ENCODE measurements at places on chromosomes 3 and 15.

- DNase-seq = no peak
Measured at GRCh38 chr3:43760938-43761337, 70.2 kb downstream of the ABHD5 start.

DNA sequence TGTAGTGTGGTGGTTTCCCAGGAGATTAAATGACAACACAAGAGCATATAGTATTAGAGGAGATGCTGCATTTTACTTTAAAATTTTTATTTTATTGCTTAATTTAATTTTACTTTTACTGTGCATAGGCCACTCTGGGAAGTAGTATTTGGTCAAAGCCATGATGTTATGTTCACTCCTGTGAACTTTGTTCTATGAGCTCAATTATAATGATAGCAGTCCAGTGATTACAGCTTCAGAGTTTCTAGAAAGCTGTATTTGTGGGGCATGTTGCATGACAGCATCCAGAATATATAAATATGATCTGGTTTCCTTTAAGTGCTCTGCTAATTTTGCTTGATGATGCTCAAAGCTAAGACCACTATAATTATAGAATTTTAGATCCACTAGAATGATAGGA is 338.6 kb downstream of the NSUN3 start:
- no peak for DNase-seq

GRCh38 chr3:116835658-116836057 is 126.1 kb downstream of the TUSC7 start:
- DNase-seq = no peak

DNA sequence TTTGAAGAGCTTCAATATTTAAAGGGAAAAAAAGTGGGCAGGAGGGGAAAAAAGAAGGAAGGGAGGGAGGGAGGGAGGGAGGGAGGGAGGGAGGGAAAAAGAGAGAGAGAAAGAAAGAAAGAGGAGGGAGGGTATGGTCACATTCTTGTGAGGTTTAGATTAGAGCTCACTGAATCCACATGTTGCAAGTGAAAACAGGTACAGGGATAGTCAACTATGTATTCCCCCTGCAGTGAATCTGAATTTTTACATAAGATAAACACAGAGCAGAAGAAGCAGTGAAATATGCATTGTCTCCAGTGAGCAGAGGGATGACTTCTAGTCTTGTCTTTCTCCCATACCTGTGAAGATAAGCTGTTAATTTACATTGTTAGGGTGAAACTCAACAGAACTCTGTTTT is 84.0 kb downstream of the IFT80 start:
- no peak for DNase-seq

- DNase-seq = peak; percentile 53
Measured at GRCh38 chr3:172607305-172608121, 84.3 kb upstream of the TNFSF10 start.

- DNase-seq = no peak
Measured at GRCh38 chr3:112858410-112859069, 11.9 kb upstream of the CD200R1L start.

- peak; percentile 88 for DNase-seq
Measured at GRCh38 chr3:127791221-127791913, 30.9 kb downstream of the MGLL start.

DNA sequence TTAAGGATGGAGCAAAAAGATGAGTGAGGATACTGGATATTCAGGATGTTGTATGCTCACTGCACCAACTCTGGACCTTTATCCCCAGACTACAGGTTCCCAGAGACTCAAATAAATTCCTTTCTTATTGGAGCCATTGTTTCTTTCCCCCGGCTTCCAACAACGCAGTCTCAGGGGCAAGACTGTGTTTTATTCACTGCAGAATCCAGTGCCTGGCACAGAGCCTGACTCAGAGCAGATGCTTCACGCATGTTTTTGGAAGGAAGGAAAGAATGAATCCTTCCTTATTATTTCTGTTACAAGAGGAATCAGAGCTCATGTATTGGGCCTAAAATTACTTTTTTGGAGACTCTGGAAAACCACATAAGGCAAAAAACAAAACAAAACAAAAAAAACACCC is 96.0 kb upstream of the VGLL4 start:
- no peak for DNase-seq

GRCh38 chr3:155572085-155572484 is 172.8 kb downstream of the PLCH1 start:
- peak; percentile 14 for DNase-seq

- DNase-seq = no peak
Measured at GRCh38 chr3:195035345-195036202, 235.4 kb downstream of the XXYLT1 start.

- no peak for DNase-seq
Measured at GRCh38 chr15:80171787-80172186, 19.0 kb downstream of the FAH start.

GRCh38 chr15:33068511-33068990 is 126.0 kb downstream of the FMN1 start:
- peak; percentile 17 for DNase-seq

DNA sequence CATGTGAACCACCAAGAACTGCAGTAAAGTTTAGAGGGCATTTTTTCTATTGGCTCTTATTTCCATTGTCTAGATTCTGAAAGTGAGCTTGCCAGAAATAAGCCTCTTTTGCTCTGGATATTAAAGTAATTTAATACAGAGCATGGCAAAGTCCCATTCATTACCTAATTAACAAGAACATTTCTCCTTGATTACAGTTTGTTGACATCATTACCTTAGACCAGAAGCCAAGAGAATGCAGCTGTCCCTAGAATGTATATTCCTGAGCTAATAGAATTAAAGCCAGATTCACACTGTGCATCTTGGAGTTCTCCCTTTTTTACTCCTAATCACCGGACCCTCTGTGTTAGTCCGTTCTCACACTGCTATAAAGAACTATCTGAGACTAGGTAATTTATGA is 46.4 kb upstream of the TM4SF4 start:
- no peak for DNase-seq

- DNase-seq = no peak
Measured at GRCh38 chr3:124514683-124515082, 215.6 kb upstream of the UMPS start.

DNA sequence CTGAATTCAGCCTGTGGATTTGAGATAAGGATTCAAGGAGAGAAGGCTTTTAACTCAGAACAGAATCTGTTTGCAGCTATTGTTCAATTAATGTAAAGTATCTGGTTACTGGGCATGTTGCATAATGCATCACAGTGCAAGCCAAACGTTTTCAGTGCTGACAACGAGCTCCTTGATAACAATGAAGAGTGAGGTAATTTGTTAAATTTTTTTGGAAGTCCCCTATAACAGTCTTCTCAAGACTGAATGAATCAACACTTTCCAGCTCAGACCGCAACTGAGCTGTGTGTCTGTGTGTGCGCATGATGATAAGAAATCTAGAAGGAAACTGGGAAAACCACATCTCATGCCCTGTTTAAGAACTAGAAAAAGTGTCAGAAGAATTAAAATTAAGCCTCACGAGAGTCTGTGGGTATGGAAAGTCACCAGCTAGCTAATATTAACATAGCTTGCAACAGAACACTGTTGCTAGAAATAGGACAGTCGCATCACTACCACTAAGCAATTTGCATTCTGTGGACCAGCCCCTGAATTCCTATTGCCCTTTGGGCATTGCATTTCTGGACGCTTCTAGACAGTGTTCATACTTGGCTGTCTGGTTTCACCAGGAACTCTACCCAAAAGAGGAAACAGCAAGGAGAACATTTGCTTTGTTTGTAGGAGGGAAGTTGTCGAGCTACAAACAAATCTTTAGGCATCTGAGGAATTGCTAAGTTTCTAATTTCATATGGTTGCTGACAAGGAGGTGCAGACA is 43.7 kb upstream of the ATP2C1 start:
- peak; percentile 19 for DNase-seq

DNA sequence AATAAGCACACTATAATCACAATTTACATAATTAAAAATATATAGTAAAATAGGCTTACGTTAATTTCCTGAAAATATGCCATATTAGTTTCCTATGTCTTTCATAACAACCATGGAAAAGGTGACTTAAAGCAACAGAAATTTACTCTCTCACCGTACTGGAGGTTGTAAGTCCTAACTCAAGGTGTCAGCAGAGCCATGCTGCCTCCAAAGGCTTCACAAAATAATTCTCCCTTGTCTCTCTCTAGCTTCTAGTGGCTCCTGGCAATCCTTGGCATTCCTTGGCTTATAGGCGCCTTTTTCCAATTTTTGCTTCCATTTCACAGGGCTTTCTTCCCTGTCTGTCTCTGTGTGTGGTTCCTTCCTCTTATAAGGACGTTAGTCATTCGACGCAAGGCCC is 7.6 kb downstream of the SI start:
- no peak for DNase-seq

DNA sequence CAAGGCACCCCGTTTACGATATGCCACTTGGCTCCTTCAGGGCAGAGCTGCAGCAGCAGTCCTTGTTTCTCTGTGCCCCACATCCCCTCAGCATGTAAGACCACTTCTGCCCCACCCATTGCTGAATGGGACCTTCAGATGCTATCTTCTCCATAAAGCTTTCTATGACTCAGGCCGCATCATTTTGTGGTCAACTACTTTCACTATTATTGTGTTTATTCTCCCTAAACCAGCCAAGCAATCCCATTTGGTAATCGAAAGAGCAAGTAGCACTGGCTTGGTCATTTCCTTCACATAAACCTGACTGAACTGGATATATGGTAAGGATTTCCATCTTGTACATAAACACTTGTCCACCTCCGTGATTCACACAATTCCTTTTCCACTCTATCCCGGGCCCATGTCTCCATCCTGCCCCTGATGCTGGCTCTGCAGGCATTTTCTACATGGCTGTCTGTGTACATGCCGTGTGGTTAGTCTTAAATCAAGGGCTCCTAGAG is 25.7 kb downstream of the LIPC start:
- peak; percentile 97 for DNase-seq

- peak; percentile 45 for DNase-seq
Measured at GRCh38 chr3:31544634-31545033, 11.9 kb downstream of the STT3B start.

GRCh38 chr15:70892912-70893560 is 410 bp downstream of the LRRC49 start:
- peak; percentile 75 for DNase-seq

GRCh38 chr3:133119176-133119575 is 81.0 kb downstream of the TMEM108 start:
- no peak for DNase-seq

DNA sequence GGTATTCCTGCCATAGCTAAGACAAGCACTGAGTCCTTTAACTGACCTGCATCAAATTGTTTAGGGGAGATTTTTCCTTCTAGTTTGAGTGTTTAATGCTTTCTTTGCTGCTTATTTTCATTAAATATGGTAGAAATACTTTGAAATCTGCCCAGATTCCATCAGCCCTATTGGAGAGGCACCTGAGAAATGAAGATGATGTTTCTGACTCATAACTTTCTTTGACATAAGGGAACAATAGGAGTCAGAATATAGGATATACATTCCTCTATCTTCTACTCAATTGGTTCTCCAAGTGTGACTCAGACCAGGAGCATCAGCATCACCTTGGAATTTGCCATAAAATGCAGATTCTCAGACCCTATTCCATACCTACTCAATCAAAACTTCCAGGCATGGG is 27.4 kb downstream of the BTD start:
- no peak for DNase-seq

- peak; percentile 89 for DNase-seq
Measured at GRCh38 chr3:167380004-167380689, at the start of gene ZBBX. Gene ZBBX (minus strand): TSS chr3:167380297. CDS start chr3:167372901, 7,396 bp downstream.

DNA sequence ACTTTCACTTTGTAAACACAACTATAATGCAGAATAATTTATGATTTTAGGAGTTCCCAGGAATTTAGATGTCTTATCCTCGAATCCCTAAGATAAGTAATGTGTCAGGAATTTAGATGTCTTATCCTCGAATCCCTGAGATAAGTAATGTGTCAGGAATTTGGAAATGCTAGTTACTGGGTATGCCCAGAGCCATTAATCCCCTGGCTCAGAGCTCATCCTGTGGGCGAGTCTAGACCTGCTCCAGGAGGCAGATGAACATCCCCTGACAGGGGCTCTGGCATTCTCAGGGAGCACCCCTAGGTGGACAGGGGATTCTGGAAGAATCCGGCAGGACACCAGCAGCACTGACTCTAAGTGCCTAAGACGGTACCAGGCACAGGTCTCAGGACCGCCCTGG is 163.3 kb downstream of the ARRDC4 start:
- DNase-seq = no peak

DNA sequence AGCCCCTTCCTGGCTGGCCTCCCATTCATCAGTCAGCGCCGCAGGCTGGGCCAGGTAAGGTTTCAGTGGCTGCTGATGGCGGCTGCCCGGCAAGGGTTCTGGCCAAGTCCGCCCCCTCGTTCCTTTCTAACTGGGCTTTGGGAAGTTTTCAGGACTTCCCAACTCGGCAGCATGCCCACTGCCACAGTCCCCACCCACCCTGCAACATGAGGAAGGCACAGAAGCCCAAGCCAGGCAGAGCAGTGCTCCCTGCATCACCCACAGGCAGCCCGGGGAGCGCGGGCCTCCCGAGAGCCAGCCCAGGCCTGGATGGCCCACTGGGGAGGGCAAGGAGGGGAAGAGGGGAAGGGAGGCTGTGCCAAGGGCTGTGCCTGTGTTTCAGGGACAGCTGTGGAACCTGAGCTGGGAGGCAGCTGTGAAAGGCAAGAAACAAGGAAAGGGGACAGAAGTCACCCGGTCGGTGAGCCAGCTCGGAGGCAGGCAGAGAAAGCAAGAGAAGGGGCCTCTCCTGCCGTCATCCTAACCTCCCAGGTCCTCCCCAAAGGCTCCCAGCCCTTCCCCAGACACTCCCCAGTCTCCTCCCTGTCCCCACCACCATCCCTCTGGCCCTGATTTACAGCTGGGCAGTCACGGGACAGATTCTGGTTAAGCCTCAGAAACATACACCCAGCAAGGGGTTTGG is 73.9 kb downstream of the CPN2 start:
- peak; percentile 55 for DNase-seq

DNA sequence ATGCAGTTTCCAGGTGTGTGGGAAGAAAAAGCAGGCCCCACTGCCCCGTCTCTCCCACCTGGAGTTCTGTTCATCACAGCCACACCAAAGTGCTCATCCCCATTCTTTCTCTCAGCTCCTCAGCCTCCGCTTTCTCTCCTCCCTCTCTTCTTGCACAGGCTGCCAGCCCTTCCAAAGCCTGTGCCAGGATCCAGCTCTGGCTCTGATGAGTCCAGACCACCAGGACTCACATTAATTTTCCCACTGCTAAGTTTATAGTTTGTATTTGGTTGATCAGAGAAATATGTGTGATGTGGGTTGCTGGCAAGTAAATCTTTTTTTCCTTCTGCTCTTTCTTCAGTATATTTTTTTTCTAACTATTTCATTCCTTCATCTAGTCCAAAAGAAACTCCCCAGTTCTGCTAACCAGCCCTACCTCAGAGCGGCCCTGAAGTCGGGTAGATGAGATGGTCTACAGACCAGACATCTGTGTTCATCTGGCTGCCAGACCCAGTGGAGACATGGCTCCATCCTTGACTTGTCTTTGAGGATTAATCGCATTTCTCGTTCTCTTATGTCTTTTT is 49.8 kb downstream of the BOC start:
- no peak for DNase-seq
